Mucosa of gallbladder (tissue), 1 donor: ENCODE measurements at places on chromosomes 3 and 15. TPM values are rescaled to one million over a fixed set of nuclear protein-coding genes. Genes with fewer than 3 reads are reported as not detected.

GRCh38 chr15:40984964-40985363 is 31.7 kb downstream of the CHAC1 start:
- DNase-seq: no peak

DNA sequence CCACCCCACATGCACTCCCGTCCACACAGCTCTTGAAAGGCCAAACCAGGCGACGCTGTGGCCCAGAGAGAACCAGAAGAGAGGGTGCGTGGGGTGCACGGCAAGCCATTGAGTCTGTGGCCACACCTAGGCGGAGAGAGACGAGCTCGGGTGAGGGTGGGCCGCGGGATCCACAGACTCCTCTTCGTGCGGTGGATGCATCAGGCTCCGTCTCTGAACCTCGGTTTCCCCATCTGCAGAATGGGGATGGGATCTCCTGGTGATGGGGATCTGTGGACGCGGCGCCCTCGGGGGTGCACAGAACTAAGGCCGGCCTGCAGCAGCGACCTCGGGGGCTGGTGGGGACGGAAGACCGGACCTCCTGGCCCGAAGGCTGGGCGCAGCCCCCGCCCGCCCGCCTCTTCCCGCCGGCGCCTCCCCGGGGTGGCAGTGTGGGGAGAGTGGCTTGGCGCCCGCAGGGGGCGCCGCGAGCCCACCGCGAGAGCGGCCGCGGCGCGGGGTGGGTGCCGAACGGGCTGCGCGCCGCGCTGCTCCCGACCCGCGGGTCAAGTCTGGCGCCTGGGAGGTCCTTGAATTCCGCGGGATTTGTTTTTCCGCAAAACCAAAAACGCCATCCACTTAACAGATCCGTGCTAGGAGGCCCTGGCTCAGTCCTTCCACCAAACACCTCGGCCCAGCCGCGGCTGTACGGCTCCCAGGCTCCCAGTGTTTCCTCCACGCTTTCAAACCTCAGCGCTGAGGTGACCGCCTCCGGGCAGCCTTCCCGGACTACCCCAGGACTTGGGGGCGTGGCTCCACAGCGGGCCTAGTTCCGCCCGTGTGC is 13.2 kb upstream of the ADPGK start:
- peak; percentile 42 for DNase-seq

GRCh38 chr3:176714034-176714433 is 483.2 kb downstream of the TBL1XR1 start:
- no peak for DNase-seq

GRCh38 chr15:49649987-49650386 is 29.1 kb downstream of the DTWD1 start:
- DNase-seq: no peak

DNA sequence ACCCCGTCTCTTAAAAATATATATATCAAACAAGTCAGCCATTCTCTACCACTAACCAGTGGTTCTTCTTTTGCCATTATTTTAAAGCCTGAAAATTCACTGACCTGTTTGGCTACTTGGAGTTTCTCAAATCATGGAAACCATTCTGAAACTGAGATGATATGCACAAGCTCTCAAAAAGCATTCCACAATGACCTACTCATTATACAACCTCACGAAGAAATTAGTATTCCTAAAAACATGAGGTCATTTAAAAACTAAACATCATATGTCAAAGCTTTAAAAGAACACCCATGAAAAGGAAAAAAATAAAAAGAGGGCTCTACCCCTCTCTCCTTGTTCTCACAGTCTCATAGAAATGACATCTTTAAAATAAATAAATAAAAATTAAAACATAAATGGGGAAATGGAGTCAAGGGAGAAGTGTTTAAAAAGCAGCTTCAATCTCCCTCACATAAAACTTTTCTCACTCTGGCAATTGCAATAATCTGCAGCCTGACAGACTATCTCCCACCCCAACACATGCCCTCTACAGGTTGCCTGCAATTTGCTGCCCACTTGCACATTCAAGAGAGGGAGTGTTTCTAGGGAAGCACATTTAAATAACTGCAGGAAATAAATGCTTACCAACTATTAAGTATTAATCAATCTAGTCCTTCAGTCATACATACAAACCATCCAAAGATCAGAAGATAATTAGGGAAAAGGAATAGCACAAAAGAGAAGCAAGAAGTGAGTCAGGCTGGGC is 73.3 kb downstream of the TRANK1 start:
- DNase-seq: no peak

- DNase-seq: no peak
These were observed 742 bp downstream of the TNK2 start for GRCh38 chr3:195907684-195907933.

- peak; percentile 38 for DNase-seq
These were observed 166.9 kb downstream of the UACA start for GRCh38 chr15:70596354-70597055.

DNA sequence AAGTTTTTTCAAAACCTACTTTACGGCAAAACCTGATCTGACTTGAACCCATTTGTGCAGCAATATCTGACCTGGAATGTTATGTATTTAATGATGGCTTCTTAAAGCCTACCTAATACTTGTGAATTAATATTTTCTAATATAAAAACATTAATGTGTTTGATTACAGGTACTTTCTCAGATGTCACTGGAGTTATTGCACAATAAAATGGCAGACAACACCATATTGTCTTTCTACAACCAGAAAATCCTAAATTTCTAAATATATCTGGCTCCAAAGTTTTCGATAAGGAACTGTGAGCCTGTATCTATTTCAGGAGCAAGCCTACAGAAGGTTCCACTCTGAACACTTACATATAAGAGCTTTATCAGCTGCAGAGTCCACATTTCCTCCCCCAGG is 184.5 kb downstream of the ATP8B4 start:
- DNase-seq: no peak

DNA sequence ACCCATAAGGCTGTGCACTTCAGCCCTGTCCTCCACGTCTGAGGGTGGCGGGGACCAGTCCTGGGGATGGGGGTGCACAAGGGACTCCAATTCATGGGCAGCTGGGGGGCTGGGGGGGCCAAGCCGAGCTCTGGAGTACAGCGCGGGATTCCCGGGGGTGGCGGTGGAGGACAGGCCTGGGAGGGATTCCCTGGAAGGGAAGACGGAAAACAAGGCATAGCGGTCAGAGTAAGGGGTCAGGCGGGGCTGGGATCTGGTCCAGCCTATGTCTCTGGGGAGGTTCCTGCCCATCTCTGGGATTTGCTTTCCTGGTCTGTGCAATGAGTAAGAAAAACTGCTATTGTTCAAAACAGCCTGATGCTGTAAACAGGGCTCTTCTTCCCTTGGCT is 8.1 kb upstream of the IGDCC3 start:
- peak; percentile 16 for DNase-seq

- no peak for DNase-seq
These were observed 58.4 kb downstream of the PLXNA1 start for GRCh38 chr3:127041264-127041820.

- no peak for DNase-seq
These were observed 214.1 kb downstream of the SHQ1 start for GRCh38 chr3:72634128-72634527.

GRCh38 chr3:85835857-85836440 is 877.2 kb downstream of the CADM2 start:
- DNase-seq: no peak

DNA sequence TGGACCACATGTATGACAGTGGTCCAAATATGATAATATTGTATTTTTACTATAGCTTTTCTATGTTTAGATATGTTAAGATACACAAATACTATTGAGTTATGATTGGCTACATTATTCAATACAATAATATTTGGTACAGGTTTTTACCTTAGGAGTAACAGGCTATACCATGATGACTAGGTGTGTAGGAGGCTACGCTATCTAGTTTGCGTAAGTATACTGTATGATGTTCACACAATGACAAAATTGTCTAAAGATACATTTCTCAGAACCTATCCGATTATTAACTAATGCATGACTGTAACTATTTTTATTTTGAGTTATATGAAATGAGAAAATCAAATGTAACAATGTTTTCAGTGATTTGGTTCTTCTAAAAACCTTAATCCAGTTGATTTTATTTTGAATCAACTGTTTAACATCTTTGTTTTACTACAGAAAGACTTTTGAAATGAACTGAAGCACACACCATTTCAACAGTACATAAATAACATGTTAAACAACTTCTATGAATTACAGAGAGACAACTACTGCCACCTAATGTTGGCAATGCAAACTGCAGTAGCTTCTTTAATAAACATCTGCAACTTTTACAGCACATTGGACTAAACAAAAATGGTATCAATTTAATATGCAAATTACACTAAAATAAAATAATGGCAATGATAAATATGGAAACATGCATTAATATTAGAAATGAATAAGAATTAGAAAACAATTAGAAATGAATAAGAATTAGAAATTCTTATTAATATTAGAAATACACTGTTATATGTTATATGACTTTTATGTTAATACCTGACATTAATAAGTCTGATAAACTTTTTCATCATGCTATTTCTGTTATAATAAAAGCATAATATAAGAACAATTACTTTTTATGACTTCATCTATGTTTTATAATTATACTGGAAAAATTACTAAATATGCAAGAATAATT is 255.7 kb downstream of the MBNL1 start:
- peak; percentile 63 for DNase-seq

GRCh38 chr3:184440151-184440550 is 60.3 kb downstream of the CHRD start:
- DNase-seq: no peak

DNA sequence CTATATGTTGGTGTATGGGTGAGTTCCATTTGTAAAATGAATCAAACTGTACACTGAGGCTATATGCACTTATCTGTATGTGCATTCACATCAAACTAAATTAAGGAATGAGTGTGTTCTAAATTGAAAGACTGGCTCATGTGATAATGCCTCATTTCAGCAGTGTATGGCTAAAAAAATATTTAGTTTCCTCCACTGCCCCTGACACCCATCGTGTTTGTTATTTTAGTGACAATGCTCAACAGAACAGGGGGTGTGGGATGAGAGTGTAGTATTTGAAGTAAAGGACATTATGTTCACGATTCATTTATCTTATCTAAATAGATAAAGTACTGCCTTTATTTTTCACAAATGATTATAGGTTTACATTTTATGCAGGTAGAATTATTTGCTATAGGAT is 301.1 kb upstream of the ARPP21 start:
- no peak for DNase-seq

GRCh38 chr15:78265752-78266224 is 1.4 kb downstream of the DNAJA4 start:
- DNase-seq: no peak

- peak; percentile 85 for DNase-seq
These were observed 53.3 kb downstream of the SLC6A6 start for GRCh38 chr3:14455571-14456317.

- no peak for DNase-seq
These were observed 11.1 kb upstream of the TMED3 start for GRCh38 chr15:79299841-79300235.

DNA sequence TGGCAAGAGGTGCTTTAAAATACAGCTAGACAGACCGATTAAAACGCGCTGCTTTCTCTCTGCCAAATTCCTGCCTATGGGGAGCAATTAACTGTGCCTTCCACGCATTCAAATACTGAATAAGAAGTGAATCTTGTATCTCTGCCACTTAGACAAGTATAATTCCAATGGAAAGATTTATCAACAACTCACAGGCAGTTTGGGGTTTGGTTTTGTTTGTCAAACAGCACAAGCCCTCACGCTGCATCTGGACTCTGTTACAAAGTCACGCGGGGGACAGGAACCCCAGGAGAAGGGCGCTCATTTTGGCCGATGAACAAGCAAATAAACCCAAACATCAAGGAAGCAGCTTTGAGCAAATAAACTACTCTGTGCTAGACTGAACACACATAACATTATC is 61.8 kb upstream of the TMCO5A start:
- DNase-seq: peak; percentile 43

- no peak for DNase-seq
These were observed 139.2 kb upstream of the MEF2A start for GRCh38 chr15:99426431-99427105.

DNA sequence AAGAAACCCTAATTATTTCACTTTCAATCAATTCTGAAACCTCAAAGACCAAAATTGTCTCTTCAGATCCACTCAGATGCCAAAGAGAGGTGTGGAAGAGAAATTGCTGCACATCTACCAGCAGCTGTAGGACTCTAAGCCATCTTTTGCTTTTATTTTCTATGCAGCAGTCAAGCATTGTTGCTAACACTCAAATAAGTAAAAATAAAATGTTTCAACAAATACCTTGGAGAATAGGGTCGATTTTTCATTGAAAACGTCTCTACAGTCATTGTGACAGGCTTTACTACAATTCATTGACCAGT is 66.4 kb upstream of the CFAP20DC start:
- no peak for DNase-seq

DNA sequence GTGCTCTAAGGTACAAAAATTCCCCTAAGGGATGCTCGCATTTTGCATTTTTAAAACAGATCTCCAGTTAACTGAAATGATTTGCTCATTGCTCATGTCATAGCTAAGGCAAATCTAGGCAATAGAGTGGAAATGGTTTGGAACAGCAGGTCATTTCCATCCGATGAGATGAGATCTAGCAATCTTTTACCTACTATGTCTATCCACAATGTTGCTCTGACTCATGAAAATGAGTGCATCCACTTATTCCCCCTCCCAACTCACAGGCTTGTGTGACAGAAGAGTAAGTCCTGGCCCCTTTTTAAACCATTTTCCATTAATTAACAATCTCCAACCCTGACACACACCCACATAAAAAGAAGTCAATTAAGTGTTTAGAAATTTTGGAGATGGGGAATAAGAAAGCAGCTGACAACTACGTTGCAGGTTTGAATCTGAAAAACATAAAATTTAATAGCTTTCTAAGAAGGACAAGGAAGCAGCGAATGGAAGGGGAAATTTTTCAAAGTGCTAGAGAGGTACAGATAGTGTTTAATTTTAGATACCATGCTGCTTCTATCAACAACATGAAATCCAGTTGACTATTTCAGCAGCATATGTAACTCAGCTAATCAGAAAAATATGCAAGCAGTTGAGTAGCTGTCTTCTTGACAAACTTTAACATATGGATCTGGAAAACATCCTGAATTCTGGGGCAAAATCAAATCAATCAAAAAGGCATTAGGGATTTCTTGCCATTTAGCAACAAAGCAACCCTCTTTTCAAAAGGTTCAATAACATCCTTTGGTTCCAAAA is 112.0 kb downstream of the TMCO5A start:
- no peak for DNase-seq

GRCh38 chr3:72171946-72172345 is 387.0 kb upstream of the PROK2 start:
- no peak for DNase-seq

- DNase-seq: no peak
These were observed 107.2 kb upstream of the RASGRP1 start for GRCh38 chr15:38671675-38672254.

- no peak for DNase-seq
These were observed 101.0 kb downstream of the ATP10A start for GRCh38 chr15:25761971-25762662.

GRCh38 chr3:169940470-169941181 is 26.0 kb upstream of the SEC62 start:
- no peak for DNase-seq

- DNase-seq: no peak
These were observed 181.9 kb downstream of the SV2B start for GRCh38 chr15:91281947-91282346.

- no peak for DNase-seq
These were observed 48.7 kb downstream of the CHSY1 start for GRCh38 chr15:101203029-101203573.

The STOML1 gene
- total RNA-seq: 20.3 TPM

The ZMYND10 gene
- 2.2 TPM for total RNA-seq

The SLC2A2 gene
- 22.4 TPM for total RNA-seq

The B3GALNT1 gene
- 13.4 TPM for total RNA-seq

The ATG3 gene
- total RNA-seq: 43.2 TPM

The NANOGP8 gene
- 0.46 TPM for total RNA-seq

The PRRT3 gene
- 6.1 TPM for total RNA-seq

The ATP1B3 gene
- total RNA-seq: 75.4 TPM

The GOLGB1 gene
- 79.9 TPM for total RNA-seq

The DPP8 gene
- 30.0 TPM for total RNA-seq

The ONECUT1 gene
- 184 TPM for total RNA-seq
